HT-29 (cell line): ENCODE measurements at places on chromosomes 7 and 10. TPM values are rescaled to one million over a fixed set of nuclear protein-coding genes. Genes with fewer than 3 reads are reported as not detected.

DNA sequence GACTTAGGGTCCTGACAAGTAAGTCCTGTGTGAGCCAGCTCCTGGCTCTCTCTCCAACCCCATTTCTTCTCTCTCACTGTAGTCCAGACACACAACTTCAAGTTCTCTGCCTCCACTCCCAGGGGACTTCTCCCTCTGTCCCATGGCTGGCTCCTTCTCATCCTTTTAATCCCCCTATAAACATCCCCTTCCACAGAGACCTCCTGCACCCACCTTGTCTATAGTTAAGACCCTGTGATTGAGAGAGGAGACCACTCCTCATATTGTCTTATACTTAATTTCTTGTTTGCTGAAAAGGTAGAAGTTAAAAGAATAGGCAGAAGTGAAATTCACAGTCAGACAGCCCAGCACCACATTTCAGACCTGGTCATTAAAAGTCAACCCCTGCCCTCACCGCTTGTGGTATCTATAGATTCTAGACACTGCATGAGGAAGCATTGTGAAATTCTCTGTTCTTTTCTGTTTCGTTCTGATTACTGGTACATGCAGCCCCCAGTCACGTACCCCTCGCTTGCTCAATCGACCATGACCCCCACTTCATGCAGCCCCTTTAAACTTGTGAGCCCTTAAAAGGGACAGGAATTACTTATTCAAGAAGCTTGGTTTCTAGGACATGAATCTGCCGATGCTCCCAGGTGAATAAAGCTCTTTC is 125.6 kb upstream of the FRMD4A start:
- DNase-seq, result no peak

- no peak for DNase-seq
Measured at GRCh38 chr7:55592492-55592891, 20.2 kb upstream of the VOPP1 start.

DNA sequence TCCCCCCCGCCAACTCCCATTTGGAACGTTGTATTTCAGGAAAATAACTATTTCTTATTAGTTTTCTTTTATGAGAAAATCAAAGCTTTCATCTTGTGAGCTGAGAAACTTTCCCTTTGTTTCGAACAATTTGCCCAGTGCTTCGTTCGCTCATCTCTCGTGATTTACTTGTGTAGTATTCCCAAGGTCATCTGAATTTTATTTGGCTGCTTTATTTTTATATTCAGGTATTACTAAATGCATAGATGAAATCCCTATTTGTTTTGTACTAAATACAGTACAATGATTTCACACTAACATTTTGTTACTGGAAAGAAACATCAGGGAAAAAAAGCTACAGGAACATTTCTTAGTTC is 12.0 kb upstream of the EBLN1 start:
- DNase-seq, result peak; percentile 39

- no peak for DNase-seq
Measured at GRCh38 chr10:598415-599170, 90.9 kb downstream of the DIP2C start.

GRCh38 chr7:7438851-7439250 is 96.8 kb downstream of the COL28A1 start:
- DNase-seq, result peak; percentile 13

- DNase-seq, result no peak
Measured at GRCh38 chr7:140841166-140841715, 83.5 kb downstream of the BRAF start.

GRCh38 chr7:90788052-90788451 is 191.9 kb downstream of the CDK14 start:
- no peak for DNase-seq

DNA sequence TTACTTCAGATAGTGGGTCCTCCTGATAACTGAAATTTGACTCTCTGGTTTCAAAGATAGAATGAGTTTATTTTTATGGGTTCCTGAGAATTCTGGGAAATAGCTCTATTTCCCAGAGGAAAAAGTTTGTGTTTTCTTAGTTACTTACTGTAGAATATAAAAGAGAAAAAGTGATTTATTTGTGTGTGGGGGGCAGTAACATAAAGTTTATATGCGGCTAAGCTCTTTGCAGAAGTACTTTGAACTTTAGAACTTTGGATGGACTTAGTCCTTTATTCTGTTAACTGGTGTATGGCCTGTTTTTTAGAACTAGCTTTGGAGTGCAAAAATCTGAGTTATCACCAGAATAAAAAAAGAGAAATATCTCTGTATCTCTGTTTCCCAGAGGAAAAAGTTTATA is 157.1 kb downstream of the BBS9 start:
- no peak for DNase-seq

GRCh38 chr10:96637709-96638108 is 50.9 kb upstream of the TM9SF3 start:
- no peak for DNase-seq

DNA sequence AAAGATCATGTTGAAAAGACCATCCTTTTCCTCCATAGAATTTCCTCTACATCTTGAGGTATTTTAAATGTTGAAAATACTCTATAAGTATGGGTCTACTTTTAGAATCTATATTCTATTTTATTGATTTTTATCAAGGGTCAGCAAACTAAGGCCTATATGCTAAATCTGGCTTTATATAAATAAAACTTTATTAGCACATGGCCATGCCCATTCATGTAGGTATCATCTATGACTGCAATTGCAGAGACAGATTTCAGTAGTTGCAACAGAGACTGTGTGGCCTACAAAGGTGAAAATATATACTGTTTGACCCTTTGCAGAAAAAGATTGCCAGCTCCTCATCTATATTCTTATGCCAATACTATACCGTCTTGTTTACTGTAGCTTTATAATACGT is 72.7 kb downstream of the TAX1BP1 start:
- DNase-seq, result no peak

DNA sequence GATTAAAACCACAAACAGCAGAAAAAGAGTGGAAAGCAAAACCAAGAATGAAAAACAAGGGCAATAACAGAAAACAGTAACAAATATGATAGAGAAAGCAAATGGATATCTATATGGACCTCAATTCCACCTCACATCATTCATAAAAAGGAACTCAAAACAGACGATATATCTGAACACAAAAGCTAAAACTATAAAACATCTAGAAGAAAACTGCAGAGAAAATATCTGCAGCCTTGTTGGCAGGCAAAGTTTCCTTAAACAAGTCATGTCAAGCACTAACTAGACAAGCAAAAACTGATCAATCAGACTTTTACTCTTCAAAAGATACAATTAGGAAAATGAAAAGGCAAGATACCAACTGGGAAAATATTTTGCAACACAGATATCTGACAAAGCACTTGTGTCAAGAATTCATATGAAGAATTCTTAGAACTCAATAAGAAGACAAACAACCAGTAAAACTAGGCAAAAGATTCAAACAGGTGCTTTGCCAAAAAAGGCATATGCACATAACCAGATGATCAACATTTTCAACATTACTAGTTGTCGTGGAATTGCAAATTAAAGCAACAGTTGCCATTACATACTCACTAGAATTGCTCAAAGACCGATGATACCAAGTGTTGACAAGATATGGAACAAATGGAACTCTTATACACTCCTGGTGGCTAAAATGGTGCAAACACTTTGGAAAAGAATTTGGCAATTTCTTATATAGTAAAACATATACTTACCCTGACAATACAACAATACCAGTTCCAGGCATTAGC is 25.9 kb upstream of the ZMIZ1 start:
- DNase-seq, result no peak

DNA sequence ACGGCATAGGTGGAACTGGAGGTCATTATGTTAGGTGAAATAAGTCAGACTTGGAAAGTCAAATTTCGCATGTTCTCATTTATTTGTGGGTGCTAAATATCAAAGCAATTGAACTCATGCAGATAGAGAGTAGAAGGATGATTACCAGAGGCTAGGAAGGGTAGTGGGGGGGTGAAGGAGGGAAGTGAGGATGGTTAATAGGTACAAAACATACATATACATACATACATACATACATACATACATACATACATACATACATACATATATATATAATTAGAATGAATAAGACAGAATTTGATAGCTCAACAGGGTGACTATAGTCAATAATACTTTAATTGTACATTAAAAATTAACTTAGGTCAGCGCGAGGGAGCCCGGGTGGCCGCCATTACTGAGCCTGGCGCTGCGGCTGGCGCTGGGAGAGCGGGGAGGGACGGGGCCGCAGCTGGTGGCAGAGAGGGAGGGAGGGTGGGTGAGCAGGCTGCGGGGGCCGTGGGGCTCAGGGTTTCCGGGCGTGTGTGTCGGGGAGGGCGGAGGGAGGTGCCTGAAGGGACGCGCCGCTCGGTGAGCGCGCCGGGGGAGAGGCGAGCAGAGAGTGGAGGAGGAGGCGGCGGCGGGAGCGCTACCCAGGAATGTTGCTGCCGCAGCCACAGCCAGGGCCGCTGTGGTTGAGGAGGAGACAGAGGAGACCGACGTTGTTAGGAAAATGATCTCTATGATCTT is 85.8 kb upstream of the EGFR start:
- peak; percentile 85 for DNase-seq

DNA sequence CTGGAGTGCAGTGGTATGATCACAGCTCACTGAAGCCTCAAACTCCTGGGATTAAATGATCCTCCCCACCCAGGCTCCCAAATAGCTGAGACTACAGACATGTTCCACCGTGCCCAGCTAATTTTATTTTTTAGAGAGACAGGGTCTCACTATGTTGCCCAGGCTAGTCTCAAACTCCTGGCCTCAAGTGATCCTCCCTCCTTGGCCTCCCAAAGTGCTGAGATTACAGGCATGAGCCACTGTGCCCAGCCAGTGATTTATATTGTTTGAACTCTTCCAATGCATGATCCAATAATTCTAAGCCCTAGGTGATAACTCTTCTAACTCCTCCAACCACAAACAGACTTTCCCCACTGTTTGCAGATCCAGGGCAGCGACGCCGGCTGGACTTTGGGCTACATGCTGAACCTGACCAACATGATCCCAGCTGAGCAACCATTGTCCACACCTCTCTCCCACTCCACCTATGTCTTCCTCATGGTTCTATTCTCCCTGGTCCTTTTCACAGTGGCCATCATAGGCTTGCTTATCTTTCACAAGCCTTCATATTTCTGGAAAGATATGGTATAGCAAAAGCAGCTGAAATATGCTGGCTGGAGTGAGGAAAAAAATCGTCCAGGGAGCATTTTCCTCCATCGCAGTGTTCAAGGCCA is 41.8 kb upstream of the CC2D2B start:
- DNase-seq, result no peak

GRCh38 chr10:93496322-93497041 is at the start of gene CEP55:
Gene CEP55 (plus strand): TSS chr10:93496612. CDS start chr10:93500052, 3,440 bp downstream.
- DNase-seq, result peak; percentile 96

DNA sequence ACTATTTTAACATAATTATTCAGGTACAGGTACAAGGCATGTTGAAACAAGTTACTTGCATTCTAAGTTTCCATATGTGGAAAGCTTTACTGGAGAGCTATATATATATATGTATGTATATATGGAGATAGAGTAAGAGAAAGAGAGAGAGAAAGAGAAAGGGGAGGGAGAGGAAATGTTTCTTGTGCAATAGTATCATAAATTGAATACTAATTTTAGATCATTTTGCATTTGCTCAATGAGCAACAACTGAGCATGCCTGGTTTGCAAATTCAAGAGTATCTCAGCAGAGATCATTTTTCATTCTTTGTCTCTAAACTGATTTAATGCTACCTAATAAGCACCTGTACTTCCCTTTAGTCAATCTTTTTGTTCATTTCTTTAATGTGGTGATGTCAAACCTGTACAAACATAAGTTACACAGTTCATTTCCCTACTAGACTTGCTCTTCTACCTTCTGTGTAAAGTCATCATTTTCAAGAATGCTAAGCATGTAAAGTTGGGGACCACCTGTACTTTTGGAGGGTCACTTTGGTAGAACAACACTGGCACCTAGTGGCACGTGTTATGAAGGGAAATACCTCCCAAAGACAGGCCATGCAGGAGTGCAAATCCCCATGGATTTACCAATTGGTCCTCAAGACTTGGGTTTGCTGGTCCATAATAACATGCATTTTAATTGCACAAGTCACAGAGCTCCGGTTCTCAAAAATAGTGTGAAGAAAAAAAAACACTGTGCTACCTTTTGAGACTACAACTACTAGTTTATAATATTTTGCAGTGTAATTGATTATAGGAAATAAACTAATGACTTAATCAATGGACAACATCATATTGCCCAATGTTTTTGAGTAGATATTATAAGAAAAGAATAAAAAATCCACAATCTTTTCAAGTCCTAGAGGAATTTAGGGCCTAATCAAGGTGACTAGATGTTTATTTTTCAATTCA is 431.2 kb upstream of the IGFBP3 start:
- DNase-seq, result peak; percentile 92

GRCh38 chr7:134520130-134520529 is 7.2 kb upstream of the AKR1B10 start:
- DNase-seq, result peak; percentile 27

DNA sequence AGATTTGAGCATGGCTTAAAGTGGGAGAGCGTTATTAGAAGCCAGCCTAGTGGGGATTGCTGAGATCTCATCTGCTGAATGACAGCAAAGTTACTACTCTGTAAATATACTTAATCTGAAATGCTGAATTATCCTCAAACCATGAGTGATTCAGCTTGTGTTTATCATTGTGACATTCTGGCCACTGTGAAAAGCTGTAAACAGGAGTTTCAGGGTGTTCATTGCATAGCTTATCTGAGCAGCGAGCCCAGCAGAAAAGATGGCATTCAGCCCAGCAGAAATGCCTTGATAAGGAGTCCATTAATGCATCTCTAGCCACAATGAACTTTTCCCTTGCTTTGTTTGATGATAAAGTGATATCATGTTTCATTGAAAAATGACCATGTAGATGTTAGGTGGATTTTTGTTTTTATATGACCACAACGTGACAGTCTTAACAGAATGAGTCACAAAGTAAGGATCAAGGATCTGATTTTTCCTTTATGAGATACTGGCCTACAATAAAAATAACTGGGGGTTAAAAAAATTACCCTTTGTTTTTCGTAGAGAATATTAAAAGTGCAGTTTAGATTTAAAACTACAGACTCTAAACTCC is 7.8 kb downstream of the TES start:
- peak; percentile 90 for DNase-seq

DNA sequence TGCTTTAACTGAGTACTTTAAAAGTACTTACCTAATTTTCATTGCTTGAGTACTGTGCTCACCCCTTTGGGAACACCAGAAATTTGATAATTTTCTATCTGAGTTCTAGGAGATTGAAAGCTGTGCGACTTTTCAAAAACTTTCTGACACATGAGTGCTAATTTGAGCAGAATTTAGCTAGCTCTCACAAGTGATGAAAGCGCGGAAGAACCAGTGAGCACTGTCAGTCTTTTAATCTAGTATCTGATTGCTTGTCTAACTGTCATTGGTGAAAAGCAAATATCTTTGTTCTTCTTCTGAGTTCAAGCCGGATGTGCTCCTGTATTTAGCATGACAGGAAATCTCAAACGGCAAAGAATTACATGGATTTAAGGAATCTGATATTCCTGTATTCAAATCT is 899.4 kb downstream of the CNTNAP2 start:
- DNase-seq, result no peak

Gene AGR2
- total RNA-seq, result 163 and 215 TPM in 2 replicates

Gene TEX36
- total RNA-seq, result not detected in 2 replicates

Gene ADAM22
- total RNA-seq, result 10.4 and 12.3 TPM in 2 replicates

Gene HYAL4
- 0.79 and 2.8 TPM in 2 replicates for total RNA-seq

Gene VENTX
- total RNA-seq, result not detected in 2 replicates

Gene C7orf57
- total RNA-seq, result not detected in 2 replicates

Gene SVOPL
- total RNA-seq, result not detected in 2 replicates
